ENCODE measurements at places on chromosomes 11 and 22.

DNA sequence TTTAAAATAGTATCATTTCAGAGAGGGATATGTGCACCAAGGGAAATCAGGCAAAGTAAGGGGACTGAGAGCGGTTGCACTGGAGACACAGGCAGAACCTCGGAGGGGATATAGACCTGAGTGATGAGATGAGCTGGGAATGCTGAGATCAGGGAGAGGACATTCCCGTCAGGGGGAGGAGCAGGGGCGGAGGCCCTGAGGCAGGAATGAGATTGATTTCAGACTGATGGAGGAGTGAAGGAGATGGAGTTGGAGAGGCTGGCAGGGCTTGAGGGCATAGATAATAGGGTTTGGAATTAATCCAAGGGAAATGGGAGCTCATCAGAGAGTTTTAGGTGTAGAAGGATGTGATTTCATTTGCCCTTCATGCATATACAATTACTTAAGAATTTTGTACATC is 13.2 kb downstream of the CD6 start:
- DNase-seq: no peak

DNA sequence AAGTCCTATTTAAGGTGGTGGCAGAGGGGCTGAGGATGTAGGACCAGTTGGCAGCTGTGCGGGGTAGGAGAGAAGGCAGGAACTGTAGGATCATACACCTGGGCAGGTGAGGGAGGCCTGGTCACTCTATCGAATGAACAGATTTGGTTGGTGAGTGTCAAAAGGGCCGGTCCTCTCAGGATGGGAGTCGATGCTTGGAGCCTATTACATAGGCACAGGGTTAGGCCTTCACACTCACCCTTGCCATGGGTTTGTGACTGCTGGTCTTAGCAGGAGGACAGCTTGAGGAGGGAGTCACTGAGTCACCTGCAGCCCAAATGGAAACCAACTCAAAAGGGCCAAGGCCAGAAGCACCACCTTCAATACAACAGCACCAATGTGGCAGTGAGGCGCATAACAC is 80.2 kb upstream of the NARS2 start:
- no peak for DNase-seq

- no peak for DNase-seq
Measured at GRCh38 chr11:12187399-12187798, 77.0 kb downstream of the MICAL2 start.

DNA sequence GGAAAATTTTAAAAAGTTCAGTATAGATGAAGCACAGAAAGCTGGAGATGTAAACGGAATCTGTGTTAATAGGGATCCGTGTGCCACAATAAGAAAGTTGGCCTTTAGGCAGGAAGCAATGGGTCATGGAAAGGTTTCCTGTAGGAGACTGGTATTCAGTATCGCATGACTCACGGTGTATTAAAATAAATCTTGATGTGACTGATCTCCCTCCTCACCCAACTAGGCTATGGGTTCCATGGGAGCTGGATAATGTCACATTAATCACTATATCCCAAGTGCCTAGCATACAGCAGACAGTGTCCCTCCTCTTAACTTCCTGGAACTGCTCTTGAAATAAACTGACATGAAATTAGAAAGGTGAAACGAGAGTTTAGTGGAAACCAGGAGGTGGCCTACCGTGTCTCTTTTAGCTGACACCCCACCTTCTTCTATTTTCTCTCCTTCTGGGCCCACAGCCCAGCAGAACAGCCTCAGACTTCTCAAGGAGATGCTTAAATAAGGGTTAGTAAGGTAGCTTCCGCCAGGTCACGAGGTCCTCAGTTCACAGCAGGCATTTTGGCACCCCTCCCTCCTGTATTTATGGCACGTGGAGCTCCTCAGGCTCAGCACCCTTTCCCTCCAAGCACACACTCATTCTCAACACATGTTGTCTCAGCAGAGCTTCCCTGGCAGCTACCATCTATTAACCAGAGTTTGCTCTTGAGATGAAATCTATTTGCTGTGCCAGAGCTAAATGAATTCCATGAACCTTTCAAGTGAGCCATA is 118.8 kb downstream of the NXPE2 start:
- no peak for DNase-seq

DNA sequence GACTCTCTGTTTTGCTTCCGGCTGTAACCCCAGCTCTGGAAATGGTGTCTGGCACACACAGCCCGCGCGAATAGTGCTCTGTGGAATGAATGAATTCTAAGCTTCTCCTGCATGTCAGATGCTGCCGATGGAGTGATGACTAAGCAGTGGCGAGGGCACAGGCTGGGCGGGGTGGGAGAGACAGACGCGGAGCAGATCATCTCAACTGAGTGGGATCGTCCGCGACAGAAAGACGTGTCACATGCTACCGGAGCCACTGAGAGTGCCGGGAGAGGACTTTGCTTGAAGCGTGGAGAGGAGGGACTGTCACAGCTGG is 334.5 kb downstream of the CTTN start:
- DNase-seq: no peak

DNA sequence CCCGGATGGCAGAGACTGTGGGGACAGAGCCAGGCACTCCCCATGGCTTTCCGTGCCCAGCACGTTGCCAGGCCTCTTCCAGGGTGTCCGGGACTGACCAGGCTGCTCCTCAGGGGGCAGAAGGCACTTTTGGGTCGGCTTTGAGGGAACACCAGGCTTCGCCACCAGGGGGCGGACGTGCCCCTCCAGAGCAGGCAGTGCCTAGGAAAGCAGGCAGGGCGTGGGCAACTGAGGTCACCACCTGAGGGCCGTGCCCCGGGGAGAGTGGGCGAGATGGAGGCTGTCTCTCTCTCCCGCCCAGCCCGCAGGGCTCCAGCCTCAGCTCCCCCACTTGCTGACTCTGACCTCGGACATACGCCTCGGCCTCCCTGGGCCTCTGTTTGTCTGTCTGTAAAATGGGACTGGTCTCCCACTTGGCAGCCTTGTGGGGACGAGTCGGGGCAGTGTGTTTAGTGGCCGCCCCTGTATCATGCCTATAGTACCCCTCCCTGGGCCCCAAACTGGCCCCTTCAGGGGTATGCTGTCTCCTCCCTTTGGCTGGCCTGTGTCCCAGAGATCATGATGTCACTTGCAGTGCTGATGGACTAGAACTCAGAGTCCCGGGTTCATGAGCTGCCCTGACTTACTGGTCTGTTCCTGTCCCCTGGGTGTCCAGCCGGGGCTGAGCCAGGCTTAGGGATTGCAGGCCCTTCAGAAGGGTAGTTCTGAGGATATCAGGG is 4.4 kb upstream of the PRR5 start:
- DNase-seq: no peak

- no peak for DNase-seq
Measured at GRCh38 chr11:124640666-124641065, 18.0 kb downstream of the TBRG1 start.

GRCh38 chr11:315516-315994 is 1.7 kb downstream of the IFITM1 start:
- no peak for DNase-seq

- DNase-seq: no peak
Measured at GRCh38 chr11:61744609-61745156, 7.8 kb upstream of the MYRF start.

DNA sequence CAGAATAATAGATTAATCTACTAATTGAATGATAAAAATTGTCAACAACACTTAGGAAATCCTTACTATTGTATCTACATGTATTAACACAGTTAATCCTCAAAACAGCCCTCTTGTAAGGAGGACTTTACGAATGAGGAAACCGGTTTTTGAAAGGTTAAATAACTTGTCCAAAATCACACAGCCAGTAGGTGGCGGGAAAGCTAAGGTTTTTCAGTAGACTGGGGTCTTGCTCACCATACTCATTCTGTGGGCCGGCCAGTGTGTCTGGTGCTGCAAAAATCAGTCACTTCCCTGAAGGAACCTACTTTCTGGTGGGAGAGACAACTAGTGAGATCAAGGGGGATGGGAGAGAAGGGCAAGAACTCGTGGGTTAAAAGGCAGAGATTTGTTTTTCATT is 3.8 kb downstream of the DCPS start:
- no peak for DNase-seq

DNA sequence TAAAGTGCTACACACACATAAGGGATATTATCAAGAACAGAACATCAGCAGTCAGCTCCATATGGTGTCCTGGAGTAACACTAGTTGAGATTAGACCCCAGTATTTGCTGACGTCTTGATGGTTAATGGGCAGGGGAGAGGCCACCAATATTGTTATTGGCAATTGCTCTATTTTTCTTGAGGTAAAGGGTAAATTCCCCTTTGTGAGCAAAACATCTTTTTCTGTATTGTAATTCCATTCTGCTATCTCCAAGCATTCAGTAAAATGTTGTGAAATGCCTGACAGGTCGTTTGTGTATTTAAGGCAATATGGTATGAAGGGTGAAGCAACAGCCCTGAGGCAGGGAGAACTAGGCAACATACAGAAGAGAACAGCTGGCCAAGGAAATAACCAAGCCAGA is 21.9 kb downstream of the PC start:
- DNase-seq: no peak

DNA sequence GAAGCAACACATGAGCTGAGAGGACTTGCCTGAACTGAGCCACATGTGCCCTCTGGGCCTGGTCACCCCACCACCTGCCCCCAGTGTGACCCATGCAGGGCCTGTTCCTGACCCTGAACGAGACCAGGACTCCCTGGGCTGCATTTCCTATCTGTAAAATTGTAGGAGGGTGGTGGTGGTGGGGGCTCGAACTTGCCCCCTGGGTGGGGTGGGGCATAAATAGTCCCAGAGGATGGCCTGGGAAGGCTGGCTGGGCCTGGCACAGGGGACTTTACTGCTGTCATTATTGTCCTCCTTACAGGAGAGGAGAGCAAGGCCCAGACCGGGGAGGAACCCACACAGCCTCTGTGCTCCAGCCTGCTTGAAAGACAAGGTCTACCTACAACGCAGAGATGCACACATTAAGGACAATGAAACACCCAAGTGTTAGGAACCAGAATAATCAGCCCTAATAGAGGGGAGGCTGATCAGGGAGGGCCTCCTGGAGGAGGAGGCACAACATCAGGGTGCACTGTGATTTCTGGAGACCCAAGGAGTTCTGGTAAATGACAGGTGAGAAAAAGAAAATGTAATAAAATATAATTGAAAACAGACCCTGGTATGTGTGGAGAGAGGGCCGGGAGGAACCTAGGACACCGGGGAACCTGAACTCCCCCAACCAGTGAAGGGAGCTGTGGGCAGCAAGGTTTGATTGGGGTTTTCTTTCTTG is 2.8 kb upstream of the AIFM3 start:
- no peak for DNase-seq

GRCh38 chr11:102407901-102408300 is 44.7 kb downstream of the TMEM123 start:
- no peak for DNase-seq

- DNase-seq: no peak
Measured at GRCh38 chr11:46594374-46594700, 514 bp upstream of the AMBRA1 start.

- no peak for DNase-seq
Measured at GRCh38 chr11:79285756-79286155, 155.1 kb downstream of the TENM4 start.

DNA sequence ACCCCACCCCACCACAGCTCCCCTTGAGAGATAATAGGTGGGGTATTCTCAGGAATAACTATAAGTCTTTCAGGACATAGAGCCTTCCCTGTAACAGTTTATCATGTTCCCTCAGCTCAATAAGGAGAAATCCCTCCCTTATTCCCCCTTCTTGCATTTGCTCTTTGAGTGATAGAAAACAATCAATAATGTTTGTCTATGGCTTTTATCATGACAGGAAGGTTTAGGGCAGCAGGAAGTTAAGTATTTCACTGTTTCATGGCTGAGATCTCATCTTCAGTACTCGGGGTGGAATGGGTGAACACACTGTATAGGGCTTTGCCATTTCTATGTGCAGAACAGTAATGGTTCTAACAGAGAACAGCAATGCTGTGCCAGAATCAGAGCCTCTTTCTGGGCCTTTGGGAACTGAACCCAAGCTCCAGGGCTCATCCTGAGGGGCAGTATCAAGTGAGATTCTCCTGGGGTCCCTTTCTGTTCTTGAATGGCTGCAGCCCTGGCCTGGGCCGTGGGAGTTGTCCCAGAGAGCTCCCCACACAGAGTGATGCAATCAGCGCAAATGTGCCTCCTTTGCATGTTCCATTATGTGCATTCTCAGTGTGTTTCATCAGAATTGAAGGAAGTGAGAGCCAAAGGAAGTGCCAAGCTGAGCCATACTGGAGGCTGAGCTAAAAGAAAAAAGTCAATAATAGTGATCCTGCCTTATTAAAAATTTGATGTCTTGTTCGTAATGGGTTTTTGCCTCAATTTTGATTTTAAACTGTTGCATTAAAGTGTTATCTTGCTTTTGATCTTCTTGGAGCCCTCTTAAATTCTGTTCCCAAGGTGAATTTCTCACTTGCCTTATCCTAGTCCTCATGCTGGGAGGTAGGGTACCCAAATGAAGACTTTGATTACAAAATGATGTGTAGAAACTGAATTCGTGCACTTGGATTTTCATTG is 2.9 kb upstream of the CYP2R1 start:
- no peak for DNase-seq

- DNase-seq: no peak
Measured at GRCh38 chr11:73784080-73784634, 3.5 kb upstream of the MRPL48 start.

- DNase-seq: no peak
Measured at GRCh38 chr22:41201141-41201540, 4.0 kb upstream of the L3MBTL2 start.

DNA sequence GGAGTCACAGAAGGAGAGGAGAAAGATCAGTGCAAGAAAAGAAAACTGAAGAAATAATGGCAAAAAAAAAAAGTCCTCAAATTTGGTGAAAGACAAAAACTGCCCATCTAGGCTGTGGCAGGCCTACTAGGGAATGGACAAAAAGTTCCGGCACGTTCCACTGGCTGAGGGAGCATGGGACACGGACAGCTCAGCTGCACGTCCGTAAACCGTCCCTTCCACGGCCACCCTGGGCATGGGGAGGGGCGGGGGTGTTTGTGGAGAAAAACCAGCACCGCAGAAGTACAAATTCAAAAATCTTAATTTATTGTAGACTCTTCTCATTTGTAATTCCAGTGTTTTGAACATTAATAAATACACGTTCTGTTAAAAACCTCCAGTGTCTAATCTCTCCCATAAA is 25.4 kb downstream of the TRMU start:
- DNase-seq: no peak

- DNase-seq: no peak
Measured at GRCh38 chr11:65120831-65121230, 1.1 kb downstream of the FAU start.

- DNase-seq: no peak
Measured at GRCh38 chr11:5891216-5891800, 1.7 kb upstream of the OR52E5 start.

DNA sequence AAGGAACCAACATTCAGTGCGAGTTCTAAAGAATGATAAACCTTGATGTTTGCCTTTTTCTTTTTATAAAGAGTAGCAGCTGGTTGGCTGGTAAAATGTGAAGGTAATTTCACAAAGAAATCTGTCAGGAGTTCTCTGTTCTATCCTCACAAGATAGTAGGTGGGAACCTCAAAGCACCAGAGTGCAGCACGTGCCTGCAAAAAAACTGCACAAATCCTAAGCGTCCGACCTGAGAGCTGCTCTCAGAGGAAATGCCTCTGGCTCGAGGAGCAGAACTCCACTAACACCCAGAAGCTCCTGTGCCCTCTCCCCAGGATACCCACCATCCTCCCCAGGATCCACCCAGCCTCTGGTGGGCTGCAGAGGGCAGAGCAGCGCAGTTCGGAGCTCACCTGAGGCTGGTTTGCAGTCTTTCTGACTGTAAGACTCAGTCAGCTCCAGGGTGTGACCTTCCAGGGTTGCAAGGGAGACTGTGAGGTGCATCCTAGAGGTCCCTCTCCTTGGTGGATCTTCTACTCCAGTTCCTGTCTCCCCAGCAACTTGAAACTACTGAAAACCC is 23.5 kb downstream of the PRDM10 start:
- DNase-seq: no peak
